ENCODE measurements at places on chromosomes 11 and 22.

GRCh38 chr22:29994027-29994715 lies 86.1 kb upstream of the HORMAD2 start:
- DNase-seq: no peak

GRCh38 chr11:68215087-68215445 lies 2.0 kb upstream of the KMT5B start:
- DNase-seq: no peak

DNA sequence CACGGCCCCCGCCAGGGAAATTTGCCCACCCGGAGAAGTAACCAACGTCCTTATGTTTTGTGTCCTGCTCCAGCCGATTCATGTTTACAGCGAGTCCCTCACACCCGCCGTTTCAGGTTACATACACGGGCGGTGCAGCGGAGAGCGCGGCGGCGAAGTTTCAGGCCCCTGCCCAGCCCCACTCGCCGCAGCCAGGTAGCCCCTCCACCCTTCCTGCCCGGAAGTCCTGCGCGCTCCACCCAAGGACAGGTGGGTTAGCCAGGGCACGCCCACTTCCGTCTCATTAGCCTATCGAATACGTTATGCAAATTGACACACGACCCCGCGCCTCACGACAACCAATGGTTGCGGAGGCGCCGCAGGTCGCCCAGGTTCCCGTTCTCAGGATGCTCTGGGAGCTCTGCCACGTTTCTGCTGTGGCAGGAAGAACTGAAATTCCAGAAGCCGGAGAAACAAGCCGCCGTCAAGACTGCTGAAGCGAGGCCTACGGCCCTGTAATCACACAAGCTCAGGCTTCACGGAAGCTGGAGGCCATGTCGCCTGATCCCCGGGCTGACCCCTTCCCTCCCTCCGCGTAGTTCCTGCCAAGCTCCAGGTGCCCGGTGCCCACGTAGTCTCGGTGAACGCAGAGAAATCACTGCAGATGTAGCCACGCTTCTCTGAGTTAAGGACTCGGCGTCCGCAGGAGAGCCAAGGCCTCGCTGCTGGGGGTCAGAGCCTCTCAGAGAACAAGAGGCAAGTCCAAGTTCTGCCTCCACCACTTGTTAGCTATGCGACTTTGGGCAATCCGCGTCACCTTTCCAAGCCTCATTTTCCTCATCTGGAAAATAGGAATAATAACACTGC lies 22.4 kb upstream of the MYH9 start:
- DNase-seq: peak; percentile 75

DNA sequence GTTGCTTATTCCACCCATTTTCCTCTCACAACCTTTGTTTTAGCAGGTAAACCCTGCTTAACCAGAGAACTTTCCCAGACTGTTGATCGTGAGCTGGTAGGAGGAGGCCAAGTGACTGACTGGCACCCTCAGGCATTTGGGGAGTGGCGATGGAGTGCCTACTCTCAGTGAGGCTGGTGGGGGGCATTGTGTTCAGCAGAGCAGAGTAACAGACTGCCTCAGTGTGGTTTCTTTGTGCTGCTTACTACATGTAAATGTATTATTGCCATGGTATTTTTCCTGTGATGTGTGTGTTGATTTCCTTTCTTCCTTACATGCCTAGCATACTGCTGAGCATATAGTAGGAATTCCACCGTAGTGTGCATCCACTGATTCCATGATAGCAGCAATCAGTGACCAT lies 2.6 kb downstream of the MARK2 start:
- no peak for DNase-seq

GRCh38 chr11:87298155-87298554 lies 260.4 kb downstream of the TMEM135 start:
- DNase-seq: no peak

GRCh38 chr11:75535071-75535470 lies 9.3 kb upstream of the GDPD5 start:
- DNase-seq: no peak

DNA sequence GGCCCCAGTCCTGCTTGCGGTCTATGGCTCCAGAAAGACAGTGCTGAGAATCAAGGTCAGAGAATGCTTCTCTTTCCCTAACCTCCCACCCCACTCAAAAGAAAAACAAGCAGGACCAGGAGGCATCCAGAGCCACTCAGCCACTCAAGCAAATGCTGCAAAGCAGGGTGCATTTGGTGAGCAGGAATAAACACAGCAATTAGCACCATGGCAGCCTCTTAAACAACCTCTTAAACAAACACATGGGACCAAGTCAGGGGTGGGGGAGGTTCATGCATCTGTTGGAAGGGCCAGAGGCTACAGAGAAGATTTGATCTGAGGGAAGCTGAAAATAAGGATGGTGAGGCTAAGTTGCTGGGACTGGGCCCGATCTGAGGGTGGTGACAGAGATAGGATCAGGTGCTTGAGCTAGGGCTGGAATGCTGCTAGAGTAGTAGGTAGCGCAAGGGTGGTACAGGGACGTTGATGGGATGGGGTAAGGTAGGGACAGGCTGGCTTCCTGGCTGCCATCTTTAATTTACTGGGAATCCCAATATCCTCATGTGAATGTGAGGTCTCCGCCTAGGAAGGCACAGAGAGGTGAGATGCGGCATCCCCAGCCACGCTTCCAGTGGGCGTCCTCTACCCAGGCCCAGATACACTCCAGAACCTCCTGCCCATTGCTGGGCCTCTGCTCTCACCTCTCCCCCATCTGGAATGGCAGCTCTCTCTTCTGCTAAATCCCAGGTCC lies 26.6 kb upstream of the LMO1 start:
- no peak for DNase-seq

DNA sequence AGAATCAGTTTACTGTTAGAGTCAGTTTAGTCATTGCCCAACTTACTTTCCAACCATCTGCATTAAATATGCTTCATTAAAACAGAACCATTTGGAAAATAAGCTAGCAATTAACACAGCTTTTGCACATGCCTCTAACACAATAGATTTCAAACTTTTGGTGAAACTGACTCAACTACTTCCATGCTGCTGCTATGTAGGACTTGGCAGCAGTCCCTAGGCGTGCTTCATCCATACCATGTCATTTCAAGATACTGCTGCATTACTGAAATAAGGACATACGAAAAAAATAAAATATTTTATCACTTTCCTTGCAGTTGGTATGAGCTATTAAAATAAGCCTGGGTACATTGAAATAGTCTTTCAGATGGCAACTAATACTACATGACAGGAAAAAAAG lies 65.5 kb upstream of the SOX6 start:
- no peak for DNase-seq

DNA sequence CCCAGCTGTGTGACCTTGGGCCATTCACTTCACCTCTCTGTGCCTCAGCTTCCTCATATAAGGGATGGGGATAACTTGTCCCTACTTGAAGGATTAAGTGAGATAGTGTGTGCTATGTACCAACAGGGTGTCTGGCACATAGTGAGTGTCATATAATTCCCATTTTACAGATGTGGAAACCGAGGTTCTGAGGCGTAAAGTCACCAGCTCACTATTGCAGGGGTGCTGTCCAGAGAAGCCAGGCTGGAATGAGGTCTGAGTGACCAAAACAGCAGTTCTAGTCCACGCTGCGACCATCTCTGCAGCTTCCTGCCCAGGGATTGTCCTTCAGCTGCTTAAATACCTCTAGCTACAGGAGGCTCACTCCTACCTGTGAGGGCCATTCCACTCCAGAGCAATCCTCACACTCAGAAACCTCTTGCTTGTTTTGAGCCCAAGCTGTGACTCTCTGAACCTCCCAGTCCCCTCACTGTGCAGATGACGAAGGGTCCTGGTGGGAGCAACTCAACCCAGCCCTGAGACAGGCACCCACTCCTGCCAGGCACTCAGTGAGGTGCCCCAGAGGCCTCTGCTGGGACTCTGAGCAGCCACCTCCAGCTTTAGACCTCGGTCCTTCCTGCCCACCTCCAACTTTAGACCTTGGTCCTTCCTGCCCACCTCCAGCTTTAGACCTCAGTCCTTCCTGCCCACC lies 5.8 kb downstream of the MB start:
- DNase-seq: no peak

GRCh38 chr11:123454060-123454651 lies 24.1 kb downstream of the GRAMD1B start:
- DNase-seq: no peak

DNA sequence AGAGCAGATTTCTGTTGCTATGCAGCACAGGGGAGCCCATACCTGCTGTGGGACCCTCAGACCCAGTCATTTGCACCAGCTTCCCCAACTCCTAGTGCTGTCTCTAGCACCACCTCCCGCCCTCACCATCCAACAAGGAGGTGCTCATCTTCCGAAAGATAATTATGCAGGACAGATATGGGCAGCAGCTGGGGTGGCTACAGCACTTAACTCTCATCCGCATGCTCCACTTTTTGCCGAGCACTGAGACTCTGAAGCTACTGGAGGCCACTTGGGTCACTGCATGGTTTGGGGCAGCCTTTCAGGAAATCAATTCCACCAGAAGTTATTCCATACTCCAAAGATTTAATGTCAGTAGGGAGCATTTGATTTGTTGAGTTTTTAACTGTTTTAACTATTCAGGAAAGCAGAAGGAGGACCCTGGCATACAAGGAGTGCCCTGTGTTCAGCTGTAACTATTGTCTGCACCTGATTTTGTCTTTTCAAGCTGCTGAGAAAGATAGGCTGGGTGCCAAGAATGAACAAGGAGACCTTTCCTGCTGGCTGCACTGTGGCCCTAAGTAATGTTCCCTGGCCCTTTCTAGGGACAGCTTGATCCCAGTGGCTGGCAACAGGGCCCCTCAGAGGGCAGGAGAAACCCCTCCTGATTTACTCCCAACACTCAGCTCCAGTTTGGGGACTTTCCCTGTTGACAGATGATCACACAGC lies 67.3 kb upstream of the CSNK2A3 start:
- no peak for DNase-seq

DNA sequence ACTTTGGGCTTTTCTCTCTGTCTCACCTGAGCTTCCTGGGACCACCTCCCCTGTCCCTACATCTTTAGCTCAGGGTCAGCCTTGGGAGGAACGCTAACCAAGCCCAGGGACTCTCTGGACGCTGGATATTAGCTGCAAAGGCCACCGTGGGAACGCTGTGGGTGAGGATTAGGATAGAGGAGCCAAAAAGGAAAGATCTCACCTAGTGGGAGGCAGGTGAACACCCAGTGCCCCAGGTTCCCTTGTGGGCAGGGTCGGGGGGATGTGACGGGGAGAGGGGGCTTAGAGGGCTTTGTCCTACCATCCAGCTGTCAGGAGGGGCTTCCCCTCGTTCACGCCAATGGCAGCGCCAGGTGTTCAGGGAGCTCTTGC lies 50.2 kb downstream of the LINC01488 start:
- DNase-seq: no peak

DNA sequence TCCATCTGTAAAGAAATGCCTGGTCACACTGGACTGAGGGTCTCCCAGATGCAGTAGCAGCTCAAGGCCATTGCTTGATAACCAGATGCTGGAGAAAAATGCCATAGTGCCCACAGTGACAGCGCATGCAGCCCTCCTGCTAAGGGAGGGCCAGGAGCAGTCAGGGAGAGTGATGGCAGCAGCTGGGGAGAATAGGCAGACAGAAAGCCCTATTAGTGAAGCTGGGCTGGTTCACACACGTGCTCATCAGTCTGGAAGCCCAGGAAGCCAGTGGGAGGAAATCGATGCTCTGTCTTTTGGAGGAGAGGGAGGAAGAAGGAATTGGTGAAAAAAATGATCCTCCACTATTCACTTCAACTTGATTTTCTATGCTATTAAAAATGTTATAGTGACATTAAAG lies 82.9 kb downstream of the OSBP2 start:
- DNase-seq: no peak

- DNase-seq: no peak
These were observed 53.2 kb downstream of the SPON1 start for GRCh38 chr11:14015711-14016110.

DNA sequence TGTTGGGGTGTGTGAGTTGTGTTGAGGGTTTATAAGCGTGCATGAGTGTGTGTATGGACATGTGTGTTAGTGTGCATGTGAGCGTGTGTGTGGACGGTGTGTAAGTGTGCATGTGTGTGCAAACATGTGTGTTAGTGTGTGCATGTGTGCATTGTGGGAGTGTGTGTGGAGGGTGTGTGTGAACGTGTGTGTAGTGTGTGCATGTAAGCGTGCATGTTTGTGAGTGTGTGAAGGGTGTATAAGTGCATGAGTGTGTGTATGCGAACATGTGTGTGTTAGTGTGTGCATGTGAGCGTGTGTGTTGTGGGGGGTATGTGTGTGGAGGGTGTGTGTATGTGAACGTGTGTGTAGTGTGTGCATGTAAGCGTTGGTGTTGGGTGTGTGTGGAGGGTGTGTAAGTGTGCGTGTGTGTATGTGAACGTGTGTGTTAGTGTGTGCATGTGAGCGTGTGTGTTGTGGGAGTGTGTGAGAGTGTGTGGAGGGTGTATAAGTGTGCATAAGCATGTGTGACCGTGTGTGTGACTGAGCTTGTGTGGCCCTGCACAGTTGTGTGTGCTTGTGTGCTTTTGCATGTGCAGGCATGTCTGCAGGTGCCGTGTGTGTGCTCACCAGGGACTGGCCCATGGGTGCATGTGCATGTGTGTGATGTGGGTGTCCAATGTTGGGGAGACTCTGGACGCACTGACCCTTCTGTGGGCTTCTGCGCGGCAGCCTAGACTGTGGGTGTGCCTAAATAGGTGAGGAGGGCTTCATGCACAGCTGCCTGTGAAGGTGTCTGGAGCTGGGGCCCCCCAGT lies 866.2 kb downstream of the TBC1D22A start:
- DNase-seq: no peak

GRCh38 chr11:75413864-75414263 lies 14.5 kb downstream of the RPS3 start:
- no peak for DNase-seq

GRCh38 chr11:2156416-2157182 lies 4.4 kb downstream of the INS start:
- DNase-seq: peak; percentile 65

DNA sequence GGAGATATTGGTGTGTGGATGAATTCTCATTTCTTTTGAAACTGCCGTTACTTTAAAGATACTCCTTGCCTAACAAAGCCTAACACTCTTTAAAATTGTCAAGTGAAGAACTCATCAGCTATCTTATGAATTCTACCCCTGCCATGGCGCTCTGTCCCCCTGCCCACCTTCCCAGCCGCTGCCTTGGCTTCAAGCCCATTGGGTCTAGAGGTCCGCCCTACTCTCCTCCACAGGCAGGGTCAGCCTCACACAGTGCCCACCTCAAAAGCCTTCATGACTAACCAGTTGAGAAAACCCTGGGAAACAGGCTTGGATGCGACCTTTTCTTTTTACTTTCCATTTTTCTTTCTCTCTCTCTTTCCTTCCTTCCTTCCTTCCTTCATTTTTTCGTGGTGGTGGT lies 128.6 kb downstream of the RRAS2 start:
- no peak for DNase-seq

DNA sequence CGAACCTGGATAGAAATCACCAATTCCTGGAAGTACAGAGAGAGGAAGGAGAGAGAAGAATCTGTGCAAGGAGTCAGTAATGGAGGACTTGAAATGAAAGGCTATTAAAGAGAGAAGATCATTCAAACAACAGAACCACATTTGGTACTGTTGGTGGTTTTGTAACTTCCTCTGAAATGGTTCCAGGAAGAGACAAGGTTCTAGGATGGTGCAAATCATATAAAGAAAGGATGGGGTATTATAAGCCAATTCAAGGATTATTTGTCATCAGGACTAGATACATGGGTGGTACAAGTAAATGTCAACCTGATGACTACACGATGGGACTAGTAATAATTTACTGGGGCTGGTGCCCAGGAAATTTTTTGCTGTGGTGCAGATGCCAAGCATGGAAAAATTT lies 28.9 kb upstream of the TMA7B start:
- DNase-seq: no peak

Data from left ventricle myocardium inferior (tissue), 1 donor.